ENCODE measurements at places on chromosomes 16 and 17.

- no peak for DNase-seq
These were observed 1.6 kb upstream of the PECAM1 start for GRCh38 chr17:64392300-64392699.

GRCh38 chr16:51815523-51815922 lies 664.5 kb upstream of the SALL1 start:
- DNase-seq, result no peak

GRCh38 chr17:39513309-39513708 lies 52.0 kb downstream of the CDK12 start:
- DNase-seq, result no peak

- DNase-seq, result no peak
These were observed 599.6 kb downstream of the TMEM114 start for GRCh38 chr16:7990626-7991260.

- no peak for DNase-seq
These were observed 1726.8 kb downstream of the TP53TG3F start for GRCh38 chr16:35186045-35186759.

DNA sequence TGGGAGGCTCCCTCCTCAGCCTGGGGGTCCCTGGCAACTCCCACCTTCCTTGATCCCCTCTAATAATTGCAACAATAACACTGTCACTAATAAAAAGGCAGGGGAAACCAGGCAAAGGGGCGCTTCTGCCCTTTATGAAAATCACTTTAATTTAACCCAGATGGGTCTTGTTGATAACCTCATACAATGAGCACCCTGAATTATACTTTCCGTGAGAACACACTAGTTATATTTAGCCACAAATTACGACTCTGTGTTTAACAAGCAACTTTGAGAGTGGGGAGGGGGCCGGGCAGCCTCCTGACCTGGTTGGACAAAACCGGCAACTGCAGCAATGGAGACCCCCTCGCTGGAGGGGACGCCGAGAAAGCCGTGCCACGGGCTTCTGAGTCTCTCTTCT lies 5.7 kb upstream of the BAHCC1 start:
- DNase-seq, result no peak

DNA sequence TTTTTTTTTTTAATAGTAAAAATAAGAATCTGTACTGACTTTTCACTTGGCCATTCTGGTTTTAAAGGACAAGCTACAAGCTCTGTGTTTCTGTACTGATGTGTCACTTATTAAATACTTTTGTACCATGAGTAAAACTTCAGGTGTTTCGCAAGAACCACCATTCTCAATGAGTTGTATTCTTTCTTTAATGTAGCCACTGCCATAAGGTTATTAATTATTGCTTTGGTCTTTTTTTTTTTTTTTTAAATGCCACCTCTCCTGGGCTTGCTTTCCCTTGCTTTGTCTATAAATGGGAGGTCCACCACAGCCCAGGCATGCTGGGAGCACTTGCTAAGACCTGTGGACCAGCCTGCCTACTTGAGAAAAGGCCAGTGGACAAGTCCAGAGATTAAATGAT lies 8.4 kb downstream of the ARL2BP start:
- DNase-seq, result no peak
